DMS153 (cell line): ENCODE measurements at places on chromosomes 1 and 21.

- no peak for DNase-seq
Observed at GRCh38 chr1:247452447-247453039, 5.4 kb downstream of the OR2B11 start.

- peak; percentile 52 for DNase-seq
Observed at GRCh38 chr1:115839029-115839678, 1.8 kb downstream of the NHLH2 start.

GRCh38 chr1:50047916-50048694 lies 24.4 kb upstream of the AGBL4 start:
- DNase-seq, result no peak

DNA sequence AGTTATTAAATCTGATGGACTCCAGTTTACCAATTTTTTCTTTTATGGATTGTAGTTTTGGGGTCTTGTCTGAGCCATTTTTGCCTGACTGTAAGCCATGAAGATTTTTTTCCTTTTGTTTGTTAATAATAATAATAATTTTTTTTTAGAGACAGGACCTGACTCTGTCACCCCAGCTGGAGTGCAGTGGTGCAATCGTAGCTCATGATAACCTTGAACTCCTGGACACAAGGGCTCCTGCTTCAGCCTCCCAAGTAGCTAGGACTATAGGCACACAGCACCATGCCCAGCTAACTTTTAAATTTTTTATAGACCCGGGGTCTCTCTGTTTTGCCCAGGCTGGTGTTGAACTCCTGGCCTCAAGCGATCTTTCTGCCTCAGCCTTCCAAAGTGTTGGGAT lies 6.3 kb downstream of the PTBP2 start:
- DNase-seq, result no peak

DNA sequence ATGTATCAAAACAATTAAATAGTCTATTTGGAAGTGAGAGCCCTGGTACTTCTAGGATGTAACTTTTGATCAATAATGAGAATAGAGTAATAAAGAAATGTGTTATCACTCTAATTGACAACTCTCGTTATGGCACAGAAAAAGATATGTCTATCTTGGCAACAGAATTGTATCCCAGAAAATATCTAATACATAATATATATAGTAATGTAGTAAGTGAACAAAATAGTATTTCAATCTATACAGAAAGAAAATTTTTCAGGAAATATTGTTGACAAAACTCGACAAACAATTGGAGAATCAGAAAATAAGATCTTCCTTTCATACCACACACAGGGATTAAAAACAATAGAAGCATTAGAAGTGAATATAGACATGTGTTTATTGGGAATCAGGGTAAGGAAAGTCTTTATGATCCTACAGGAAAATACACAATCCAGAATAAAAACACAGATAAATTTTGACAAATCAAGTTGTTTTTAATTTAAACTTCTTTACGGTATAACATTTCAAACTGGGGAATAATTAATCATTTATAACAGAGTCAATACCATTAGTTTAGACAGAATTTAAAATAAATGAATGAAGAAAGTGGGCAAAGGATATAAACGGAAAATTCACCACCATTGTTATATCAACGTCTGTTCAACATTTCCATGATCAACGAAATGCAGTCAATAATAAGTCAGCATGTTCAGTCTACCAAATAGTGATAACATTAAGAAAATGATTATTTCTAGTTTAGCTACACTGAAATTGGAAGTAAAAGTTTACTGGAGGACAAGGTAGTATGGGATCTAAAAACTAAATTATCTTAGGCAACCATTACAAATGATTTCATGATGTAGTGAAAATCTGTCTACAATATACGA lies 1526.5 kb upstream of the TPTE start:
- DNase-seq, result no peak

DNA sequence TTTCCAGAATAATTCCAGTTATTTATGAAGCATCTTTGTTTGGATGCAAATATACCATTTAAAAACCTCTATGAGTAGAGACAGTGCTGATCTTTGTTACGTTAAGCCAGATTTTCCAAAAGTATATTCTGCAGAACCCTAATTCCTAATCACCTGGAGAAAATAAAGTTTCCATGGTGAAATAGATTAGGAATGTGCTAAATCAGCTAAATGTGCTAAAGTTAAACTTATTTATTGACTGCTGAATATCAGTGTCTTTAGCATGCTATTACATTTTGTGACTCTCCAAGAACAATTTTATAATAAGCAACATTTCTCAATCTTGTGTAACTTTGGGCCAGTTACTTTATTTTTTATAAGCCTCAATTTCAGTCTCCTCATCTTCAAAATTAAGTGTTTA lies 196.3 kb upstream of the NFIA start:
- no peak for DNase-seq

DNA sequence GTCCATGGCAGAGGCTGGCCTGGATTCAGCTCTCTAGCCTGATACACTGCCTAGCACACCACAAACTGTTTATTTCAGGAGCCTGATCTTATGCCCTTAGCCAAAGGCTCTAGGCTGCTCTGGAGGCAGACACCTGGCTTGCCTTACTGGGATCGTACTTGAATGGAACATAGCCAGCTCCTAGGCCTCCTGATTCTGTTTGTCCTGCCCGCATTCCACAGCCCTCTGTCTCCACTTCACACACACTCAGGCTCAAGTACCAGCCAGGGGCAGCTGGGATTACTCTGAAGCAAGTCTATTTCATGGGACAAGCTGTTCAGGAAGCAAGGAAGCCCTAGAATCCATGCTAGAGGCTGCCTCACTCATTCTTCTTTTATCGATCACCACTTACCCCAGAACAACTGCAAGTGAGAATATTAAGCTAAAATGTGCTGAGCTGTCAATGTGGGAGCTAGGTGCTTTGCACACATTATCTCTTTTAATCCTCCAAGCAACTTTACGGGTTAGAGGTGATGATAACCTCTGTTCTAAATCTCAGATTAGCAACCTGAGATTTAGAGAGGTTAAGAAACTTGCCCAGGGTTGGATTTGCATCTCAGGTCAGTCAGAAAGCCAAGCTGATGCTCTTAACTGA lies 31.1 kb upstream of the CYP4B1 start:
- DNase-seq, result peak; percentile 82

GRCh38 chr21:42725416-42725930 lies 72.1 kb downstream of the PDE9A start:
- DNase-seq, result no peak

DNA sequence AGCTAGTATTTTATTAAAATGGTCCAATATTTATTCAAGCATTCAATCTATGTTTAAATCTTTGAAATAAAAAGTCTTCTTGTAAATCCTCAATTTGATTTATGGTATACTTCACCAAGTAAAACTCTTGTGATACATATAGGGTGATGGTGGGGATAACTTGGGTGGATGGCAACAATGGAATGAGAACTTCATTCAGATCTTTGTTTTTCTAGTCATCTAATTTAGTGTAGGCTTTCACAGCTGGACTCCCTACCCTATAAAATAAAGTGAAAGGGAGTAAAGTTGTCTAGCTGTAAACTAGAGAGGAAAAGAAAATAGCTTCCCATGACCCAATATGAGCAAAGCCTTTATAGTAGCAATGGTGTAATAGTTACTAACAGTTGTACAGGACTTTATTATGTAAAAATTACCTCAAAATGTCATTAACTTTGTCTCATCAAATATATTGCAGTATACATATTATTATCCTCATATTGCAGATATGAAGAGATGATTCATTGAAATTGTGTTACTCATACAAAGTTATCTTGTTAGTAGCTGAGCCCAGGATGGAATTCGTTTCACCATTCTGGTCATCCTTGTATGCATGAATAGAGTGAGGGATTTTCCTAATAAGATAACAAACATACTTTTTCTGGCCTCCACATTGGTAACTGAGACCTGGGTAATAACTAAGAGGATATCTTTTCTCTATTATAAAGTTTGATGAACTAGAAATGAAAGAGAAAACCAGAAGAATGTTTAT lies 1377.7 kb upstream of the ADGRL4 start:
- no peak for DNase-seq

DNA sequence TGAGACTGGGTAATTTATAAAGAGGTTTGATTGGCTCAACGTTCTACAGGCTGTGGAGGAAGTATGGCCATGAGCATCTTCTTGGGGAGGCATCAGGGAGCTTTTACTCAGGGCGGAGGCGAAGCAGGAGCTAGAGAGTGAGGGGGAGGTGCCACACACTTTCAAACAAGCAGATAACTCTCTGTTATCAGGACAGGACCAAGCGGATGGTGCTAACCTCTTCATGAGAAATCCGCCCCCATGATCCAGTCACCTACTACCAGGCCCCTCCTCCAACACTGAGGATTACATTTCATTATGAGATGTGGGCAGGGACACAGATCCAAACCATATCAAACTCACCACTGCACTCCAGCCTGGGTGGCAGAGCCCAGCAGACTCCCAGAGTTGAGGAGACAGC lies 11.5 kb upstream of the LRRC47 start:
- DNase-seq, result no peak

- no peak for DNase-seq
Observed at GRCh38 chr1:109466452-109467300, at the start of gene SYPL2. TSS of gene SYPL2 (plus strand) at chr1:109466546. CDS start at chr1:109466844, 298 bp downstream.

DNA sequence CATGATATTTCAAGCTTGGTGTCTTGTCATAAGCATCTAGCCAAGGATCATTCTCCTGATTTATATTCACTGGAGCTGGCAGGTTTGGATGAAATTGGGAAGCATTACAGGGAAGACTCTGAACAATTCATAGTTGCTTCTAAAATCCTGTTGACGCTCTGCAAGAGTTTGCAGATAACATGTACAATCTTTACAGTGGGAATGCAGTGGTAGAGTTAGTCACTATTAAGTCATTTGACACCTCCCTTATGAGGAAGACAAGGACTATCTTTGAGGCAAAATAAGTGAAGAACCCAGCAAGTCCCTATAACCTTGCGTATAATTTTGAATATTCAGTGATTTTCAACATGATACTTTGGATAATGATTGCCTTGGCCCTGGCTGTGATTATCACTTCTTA lies 45.3 kb upstream of the CRB1 start:
- no peak for DNase-seq

DNA sequence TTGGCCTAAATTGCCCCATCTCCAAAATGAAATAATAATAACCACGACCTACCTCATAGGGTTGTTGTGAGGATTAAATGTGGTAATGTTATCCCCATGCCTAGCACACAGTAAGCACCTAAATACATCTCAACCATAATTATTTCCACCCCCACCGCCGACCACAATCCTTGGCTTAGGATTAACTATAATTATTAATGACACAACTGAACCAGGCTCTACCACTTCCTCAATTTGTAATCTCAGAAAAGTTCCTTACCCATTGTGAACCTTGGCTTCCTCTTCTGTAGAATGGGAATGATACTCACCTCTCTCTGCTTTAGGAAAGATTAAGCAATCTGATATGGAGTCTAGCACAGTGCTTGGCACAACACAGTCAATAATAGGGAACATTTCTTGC lies 44.3 kb upstream of the TACSTD2 start:
- DNase-seq, result no peak

DNA sequence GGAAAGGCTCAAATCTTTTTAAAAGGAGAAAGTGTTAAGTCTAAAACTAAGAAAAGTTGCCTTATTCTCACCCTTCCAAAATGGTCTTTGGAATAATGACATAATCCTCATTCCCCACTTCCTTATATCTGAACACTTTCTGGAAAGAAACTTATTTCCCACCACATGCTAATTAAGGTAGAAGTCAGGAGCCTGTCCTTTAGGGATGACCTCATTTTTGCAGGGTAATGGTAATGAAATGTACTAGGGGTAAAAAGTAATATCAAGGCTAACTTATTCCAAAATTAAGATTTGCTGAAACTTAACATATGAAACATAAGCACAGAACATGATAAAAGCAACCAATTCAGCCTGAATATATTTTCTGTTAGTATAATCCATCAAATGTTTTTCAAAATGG lies 29.4 kb upstream of the C1orf185 start:
- no peak for DNase-seq

GRCh38 chr1:3001471-3002348 lies 19.6 kb upstream of the ACTRT2 start:
- DNase-seq, result no peak

DNA sequence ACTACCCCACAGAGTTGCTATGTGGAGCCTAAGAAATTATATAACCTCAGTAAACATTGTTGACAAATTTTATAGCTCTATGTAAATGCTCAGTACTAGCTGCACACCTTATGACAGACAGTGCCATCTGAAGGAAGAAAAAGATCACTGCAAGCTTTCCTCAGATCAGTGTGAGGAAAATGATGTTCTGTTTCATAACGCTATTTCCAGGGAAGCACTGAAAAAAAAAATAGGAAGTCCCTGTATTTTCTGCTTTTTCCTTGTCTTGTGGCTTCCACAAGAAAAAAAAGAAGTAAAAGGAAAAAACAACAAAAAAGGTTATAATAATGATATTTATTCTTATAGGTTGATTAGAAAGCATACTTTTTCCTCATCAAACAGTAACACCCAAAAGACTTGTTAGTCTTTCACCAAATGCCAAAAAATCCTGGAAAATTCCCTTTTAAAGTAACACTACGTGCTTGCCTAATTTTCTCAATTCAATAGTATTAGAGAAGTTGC lies 23.2 kb downstream of the LYST start:
- no peak for DNase-seq

DNA sequence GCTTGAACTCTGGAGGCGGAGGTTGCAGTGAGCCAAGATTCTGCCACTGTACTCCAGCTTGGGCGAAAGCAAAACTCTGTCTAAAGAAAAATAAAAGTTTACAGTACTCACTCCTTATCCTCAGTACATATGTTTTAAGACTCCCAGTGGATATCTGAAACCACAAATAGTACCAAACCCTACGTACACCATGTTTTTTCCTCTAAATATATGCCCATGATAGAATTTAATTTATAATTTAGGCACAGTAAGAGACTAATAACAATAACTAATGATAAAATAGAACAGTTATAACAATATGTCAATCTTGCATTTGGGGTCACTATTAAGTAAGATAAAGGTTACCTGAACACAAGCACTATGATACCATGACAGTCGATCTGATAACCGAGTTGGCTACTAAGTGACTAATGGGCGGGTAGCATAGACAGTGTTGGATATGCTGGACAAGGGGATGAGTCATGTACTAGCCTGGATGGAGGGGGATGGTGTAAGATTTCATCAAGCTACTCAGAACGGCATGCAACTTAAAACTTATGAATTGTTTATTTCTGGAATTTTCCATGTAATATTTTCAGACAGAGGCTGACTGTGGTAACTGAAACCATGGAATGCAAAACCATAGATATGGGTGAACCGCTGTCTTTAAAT lies 43.7 kb downstream of the ST7L start:
- no peak for DNase-seq

DNA sequence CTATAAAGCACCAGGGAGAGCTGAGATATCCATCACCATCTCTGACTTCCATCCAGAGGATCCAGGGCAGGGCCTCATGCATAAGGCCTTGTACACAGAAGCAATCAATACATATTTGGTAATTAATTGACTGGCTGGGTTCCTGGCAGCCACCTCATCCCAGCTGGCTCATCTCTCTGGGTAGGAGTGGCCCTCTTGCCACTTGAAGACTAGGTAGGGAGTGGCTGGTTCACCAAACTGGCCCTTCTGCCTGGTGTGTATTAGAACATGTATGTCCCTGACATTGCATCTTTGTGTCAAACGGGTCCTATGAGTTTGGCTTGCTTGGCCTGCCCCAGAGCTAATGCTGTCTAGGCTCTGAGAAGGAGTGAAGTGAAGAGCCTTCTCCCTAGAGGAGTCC lies 11.8 kb downstream of the NUAK2 start:
- no peak for DNase-seq
